ENCODE measurements at places on chromosomes 5 and 9. TPM values are rescaled to one million over a fixed set of nuclear protein-coding genes. Genes with fewer than 3 reads are reported as not detected.
A peak's percentile ranks its signal among the peaks of the same experiment; 100 is the strongest.

PCDHA3 gene
- total RNA-seq = not detected

- H3K27me3 ChIP-seq = no peaks in the 10 kb centered on the region
- peaks cover 58% of the 10 kb centered on the region for H3K4me1 ChIP-seq
- H3K36me3 ChIP-seq = no peaks in the 10 kb centered on the region
- no peak for DNase-seq
- peak overlapping the region; percentile 64 for H3K27ac ChIP-seq
These were observed 12.9 kb downstream of the MACROH2A1 start for GRCh38 chr5:135386096-135386495.

DNA sequence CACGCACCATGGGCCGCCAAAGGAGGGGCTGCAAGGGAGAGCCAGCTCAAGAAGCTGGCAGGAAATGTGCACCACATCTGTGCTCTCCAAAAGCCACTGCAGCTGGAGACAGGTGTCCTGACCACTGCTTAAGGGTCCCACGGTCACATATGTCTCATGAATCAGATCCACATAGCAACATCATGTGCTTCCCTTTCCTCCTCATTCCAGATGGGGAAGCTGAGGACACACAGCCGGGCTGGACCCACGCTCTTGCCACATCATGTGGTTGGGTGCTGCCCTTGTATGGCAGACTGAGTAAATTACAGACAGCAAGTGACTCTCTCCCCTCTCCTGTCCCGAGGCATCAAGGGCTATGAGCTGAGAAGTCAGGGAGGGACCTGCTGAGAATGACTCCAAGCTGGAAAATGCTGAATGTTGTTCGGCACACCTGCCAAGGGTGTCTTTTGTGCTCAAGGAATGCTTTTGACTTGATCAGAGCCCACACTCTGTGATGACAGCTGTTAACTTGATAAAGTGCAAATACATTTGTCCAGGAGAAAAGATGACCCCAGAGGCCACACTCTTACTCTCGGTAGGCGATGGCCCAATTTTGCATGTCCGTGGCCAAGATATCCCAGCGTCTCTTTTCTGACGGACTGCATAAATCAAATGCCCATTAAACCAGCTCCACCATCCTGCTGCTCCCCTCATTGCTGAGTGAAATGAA, 58.2 kb downstream of the NSUN2 start:
- H3K36me3 ChIP-seq = no peaks in the 10 kb centered on the region
- peak; percentile 64 for DNase-seq
- no peak overlapping the region for H3K4me3 ChIP-seq
- H3K4me1 ChIP-seq = peaks cover 6% of the 10 kb centered on the region
- peak overlapping the region; percentile 60 for H3K27ac ChIP-seq
- no peaks in the 10 kb centered on the region for H3K27me3 ChIP-seq

SPEF2 gene
- total RNA-seq = not detected

- no peak overlapping the region for H3K27ac ChIP-seq
- DNase-seq = no peak
- H3K4me3 ChIP-seq = no peak overlapping the region
These were observed 27.0 kb downstream of the VCAN start for GRCh38 chr5:83498585-83498984.

- H3K4me3 ChIP-seq = no peak overlapping the region
- peaks cover 4% of the 10 kb centered on the region for H3K27me3 ChIP-seq
- no peak overlapping the region for H3K27ac ChIP-seq
- DNase-seq = no peak
- no peaks in the 10 kb centered on the region for H3K36me3 ChIP-seq
These were observed 5.2 kb downstream of the F2R start for GRCh38 chr5:76720988-76721569.

DNA sequence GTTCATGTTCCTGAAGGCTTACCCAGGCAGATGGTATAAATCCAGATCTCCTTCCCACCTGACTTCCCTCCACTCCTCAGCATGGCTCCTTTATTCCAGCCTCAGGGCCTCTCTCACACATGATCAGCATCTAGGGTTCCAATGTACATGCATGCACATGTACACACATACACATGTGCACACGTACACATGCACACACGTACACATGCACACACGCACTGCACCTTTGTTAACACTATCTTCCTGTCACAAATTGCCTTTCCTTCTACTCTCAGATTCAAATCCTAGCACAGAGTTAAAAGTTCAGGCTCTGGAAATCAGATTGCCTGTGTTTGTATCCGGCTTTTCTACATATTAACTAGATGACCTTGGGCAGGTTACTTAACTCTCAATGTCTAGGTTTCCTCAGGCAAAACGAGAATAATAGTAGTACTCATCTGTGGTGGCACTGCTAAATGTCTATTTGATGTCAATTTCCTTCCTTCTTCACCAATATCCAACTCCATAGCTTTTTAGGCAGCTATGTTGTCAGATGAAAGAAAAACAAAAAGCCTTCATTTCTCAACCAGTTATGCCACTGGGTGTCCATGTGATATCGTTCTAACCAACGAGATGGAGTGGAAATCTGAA, 12.8 kb upstream of the SELENOP start:
- peaks cover 7% of the 10 kb centered on the region for H3K4me1 ChIP-seq
- H3K36me3 ChIP-seq = no peaks in the 10 kb centered on the region
- no peak overlapping the region for H3K4me3 ChIP-seq
- no peaks in the 10 kb centered on the region for H3K27me3 ChIP-seq
- H3K27ac ChIP-seq = no peak overlapping the region
- no peak for DNase-seq

GPR21 gene
- total RNA-seq = 1.8 TPM

DNA sequence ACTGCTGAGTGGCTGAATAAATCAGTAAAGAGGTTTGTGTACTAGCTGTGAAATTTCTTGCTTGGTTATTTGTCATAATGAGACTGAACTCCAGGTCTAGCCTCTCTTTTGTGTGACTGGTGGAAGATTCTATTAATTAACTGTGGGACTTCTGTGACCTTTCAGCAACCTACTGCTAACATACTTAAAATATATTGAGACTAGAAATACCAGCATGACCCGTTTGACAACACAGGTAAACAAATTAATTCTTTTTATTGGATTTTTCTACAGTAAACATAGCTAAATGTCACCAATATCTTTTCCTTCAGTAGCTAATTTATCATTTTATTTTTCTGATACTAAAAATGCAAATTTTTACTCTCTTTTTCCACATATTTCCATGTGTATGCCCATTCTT, 390.4 kb upstream of the KCNN2 start:
- H3K36me3 ChIP-seq = no peaks in the 10 kb centered on the region
- H3K27me3 ChIP-seq = no peaks in the 10 kb centered on the region
- no peak overlapping the region for H3K4me3 ChIP-seq
- H3K27ac ChIP-seq = no peak overlapping the region

GRCh38 chr9:109857336-109857735, 77.3 kb downstream of the PALM2AKAP2 start:
- no peak for DNase-seq
- H3K4me1 ChIP-seq = peaks cover 21% of the 10 kb centered on the region
- H3K27ac ChIP-seq = peak overlapping the region; percentile 70
- no peaks in the 10 kb centered on the region for H3K36me3 ChIP-seq
- no peaks in the 10 kb centered on the region for H3K27me3 ChIP-seq
- no peak overlapping the region for H3K4me3 ChIP-seq

DNA sequence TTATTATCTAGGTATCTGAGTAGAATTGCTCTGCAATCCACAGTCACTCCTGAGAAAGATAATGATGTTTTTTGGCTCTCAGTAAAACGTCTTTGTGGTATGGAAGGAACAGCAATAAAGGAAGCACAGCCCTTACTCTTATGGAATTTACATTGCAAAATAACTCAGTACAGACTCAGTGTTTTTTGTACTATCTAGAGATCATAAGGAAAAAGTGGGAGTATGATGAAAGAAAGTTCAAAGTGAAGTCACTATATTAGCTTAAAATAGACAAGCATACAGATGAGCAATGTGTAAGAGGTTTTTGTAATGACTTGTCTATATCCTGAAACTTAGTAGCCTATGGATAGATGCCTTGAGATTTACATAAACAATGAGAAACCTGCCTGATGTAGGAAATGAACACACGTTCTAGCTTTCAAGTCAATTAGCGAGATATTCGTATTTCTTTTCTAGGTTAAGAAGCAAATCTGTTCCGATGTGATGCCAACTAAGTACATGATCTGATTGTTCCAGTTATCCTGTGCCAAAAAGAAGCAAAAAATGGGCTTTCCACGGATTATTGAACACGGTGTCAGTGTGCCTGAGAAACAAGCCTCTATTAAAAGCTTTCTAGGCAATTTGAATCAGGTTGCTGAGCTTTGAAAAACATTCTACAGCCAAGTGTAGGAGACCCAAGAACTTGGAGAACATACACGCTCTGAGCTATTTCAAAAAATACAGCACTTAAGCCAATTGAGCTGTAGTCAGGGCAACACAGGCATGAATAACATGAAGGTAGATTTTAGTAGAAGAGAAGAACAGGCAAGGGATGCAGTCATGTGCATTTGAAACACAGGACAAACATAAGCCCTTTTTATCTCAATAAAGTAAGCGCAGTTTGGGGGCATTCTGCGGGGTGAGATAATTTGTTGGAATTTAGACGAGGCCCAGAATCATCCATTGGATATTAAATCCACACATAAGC, 86.3 kb upstream of the TAF11L2 start:
- H3K27me3 ChIP-seq = no peaks in the 10 kb centered on the region
- no peaks in the 10 kb centered on the region for H3K4me1 ChIP-seq
- no peak for DNase-seq
- H3K27ac ChIP-seq = no peak overlapping the region
- no peak overlapping the region for H3K4me3 ChIP-seq

GRCh38 chr9:108156270-108156998, 666.9 kb upstream of the KLF4 start:
- H3K27ac ChIP-seq = no peak overlapping the region
- no peaks in the 10 kb centered on the region for H3K27me3 ChIP-seq
- DNase-seq = no peak

SPAAR gene
- 1.8 TPM for total RNA-seq

DNA sequence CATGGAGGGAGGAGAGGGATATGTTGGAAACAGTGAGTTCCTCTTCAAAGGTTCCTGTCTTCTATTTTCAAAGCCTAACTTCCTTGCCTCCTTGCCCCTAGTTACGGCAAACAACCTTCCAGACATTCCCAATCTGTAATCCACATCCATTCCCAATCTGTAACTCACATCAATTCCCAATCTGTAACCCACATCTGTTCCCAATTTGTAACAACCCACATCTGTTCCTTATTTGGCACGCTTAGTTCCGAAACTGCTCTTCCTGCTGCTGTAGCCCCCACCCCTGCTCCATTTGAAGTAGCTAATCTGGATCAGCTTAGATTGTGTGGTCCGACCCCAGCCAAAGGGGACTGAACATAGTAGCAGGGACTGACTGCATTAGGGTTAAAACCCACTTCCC, 23.9 kb upstream of the IDNK start:
- H3K4me1 ChIP-seq = no peaks in the 10 kb centered on the region
- H3K27me3 ChIP-seq = no peaks in the 10 kb centered on the region
- no peak overlapping the region for H3K4me3 ChIP-seq
- no peak overlapping the region for H3K27ac ChIP-seq

IL11RA gene
- total RNA-seq = 15.3 TPM

- no peak overlapping the region for H3K4me3 ChIP-seq
- H3K4me1 ChIP-seq = peaks cover 4% of the 10 kb centered on the region
- H3K36me3 ChIP-seq = peaks cover 14% of the 10 kb centered on the region
- DNase-seq = no peak
- no peaks in the 10 kb centered on the region for H3K27me3 ChIP-seq
These were observed 6.8 kb downstream of the MRPL36 start for GRCh38 chr5:1792842-1793266.

GRCh38 chr5:34554641-34555040, 101.5 kb upstream of the RAI14 start:
- no peak overlapping the region for H3K4me3 ChIP-seq
- no peak overlapping the region for H3K27ac ChIP-seq
- DNase-seq = no peak
- H3K27me3 ChIP-seq = no peaks in the 10 kb centered on the region

- peak overlapping the region; percentile 75 for H3K27ac ChIP-seq
- peak; percentile 70 for DNase-seq
- peak overlapping the region; percentile 20 for H3K4me3 ChIP-seq
- H3K4me1 ChIP-seq = peaks cover 13% of the 10 kb centered on the region
These were observed 7.3 kb downstream of the CDC14B start for GRCh38 chr9:96612105-96612965.

- no peaks in the 10 kb centered on the region for H3K27me3 ChIP-seq
- H3K4me1 ChIP-seq = no peaks in the 10 kb centered on the region
- no peak overlapping the region for H3K27ac ChIP-seq
- DNase-seq = no peak
- no peaks in the 10 kb centered on the region for H3K36me3 ChIP-seq
These were observed 9.3 kb upstream of the SCGB3A1 start for GRCh38 chr5:180600554-180601041.

DNA sequence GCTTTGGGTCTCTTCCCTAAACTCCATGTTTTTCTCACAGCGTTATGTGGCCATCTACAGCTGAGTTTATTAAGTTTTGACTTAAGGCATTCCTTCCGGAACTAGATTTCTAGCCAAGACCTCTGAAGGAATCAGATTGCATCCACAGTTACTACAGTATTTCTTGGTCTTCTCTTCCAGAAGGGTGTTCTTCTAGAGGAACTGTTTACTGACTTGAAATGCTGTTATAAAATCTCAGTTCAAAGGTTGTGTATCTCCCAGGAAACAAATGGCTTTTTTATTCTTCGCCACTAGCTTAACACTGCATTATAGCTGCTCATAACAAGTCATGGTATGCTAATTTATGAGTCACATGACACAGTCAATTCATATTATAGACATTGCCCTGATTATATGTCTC, 55.3 kb upstream of the RAD23B start:
- no peaks in the 10 kb centered on the region for H3K27me3 ChIP-seq
- no peak for DNase-seq
- no peak overlapping the region for H3K27ac ChIP-seq
- no peaks in the 10 kb centered on the region for H3K36me3 ChIP-seq
- no peak overlapping the region for H3K4me3 ChIP-seq

ZDHHC11 gene
- total RNA-seq = 2.3 TPM

EXOSC2 gene
- total RNA-seq = 11.5 TPM

Measured in gastrocnemius medialis (tissue), 4 donors.